ENCODE measurements at places on chromosomes 13 and 19.

- DNase-seq: no peak
Measured at GRCh38 chr13:95323930-95324662, 22.8 kb upstream of the ABCC4 start.

DNA sequence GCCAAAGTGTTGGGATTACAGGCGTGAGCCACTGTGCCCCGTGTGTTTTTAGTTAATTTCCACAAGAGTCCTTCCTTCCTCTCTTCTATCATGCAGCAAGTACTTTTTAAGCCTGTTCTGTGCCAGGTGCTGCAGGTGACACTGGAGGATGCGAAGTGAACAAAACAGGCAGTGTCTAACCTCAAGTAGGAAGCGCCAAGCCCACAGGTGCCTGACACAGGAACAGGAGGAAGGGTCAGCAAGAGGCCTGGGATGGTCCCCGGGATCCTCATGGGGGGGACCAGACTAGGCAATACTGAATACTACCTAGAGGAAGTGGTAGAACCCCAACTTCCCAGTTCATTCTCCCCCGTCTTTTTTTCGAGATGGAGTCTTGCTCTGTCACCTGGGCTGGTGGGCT lies 1.8 kb upstream of the CALR start:
- no peak for DNase-seq

DNA sequence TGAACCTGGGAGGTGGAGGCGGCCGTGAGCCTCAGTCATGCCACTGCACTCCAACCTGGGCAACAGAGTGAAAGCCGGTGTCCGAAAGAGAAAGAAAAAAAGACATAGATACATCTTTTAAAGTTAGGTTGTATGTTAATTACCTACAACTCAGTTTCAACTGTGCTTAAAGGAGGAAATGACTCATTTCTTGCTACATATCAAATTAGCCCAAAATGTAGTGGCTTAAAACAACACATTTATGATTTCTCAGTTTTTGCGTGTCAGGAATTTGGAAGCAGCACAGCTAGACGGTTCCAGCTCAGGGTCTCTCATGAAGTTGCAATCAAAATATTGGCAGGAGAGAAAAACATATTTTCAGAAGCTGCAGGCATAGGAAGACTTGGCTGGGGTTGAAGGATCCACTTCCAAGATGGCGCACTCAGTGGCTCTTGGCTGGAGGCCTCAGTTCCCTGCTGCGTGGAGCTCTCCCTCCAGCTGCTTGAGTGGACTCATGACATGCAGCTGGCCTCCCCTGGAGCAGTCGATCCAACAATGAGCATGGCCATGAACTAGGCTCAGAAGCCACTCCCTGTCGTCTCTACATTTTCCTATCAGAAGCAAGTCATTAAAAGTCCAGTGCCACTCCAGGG lies 7.1 kb downstream of the LDLR start:
- peak; percentile 61 for DNase-seq

DNA sequence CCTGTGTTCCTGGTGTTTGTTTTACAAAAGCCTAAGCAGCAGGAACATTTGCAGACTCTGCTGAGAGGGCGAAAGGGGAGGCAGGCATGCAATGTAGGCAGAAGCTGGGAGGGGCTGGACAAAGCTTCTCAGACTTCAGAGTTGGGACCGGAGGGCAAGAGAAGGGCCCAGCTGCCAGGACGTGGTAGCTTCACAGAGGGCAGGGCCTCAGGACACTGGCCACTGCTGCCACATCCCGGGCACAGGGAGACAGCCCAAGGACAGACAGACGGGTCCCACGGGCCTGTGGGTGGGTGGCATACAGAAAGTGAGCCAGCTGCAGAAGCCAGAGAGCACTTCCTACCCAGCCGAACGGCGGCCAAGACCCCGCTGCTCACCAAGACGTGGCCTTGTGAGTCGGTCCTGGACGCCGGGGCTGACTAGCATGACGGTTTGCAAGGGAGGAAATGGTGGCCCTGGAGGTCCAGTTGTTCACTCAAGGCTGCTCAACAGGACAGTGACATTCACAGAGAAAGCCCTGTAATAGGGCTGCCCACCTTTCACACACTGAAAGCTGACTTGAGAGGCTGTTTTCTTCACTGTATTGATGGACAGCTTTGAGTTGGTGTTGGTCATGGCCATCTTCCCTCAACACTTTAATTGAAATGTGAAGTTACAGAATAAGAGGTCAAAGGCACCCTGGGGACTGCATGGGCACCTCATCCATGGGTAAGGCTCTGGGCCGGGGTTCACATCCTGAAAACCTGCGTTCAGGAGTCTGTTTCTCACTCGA lies 23.7 kb upstream of the TFDP1 start:
- DNase-seq: no peak

GRCh38 chr19:48333467-48334384 lies 8.4 kb downstream of the EMP3 start:
- DNase-seq: peak; percentile 75

DNA sequence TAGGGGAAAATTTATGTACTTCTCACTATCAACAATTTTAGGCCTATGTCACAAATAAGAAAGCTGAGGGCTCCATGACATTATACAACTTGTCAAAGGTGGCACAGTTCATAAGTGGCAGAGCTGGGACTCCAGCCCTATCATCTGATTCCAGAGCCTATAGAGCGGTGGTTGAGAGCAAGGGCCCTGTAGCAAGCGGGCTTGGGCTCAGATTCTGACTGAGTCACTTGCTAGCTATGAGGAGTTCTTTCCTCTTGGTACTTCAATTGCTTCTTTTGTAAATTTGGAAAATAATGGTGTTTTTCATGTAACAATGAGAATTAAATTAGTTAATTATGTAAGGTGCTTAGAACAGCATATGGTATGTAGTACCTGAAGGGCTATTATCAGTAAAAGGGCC lies 28.7 kb upstream of the FAM216B start:
- no peak for DNase-seq

GRCh38 chr13:63972328-63972727 lies 2556.7 kb upstream of the PCDH20 start:
- no peak for DNase-seq

DNA sequence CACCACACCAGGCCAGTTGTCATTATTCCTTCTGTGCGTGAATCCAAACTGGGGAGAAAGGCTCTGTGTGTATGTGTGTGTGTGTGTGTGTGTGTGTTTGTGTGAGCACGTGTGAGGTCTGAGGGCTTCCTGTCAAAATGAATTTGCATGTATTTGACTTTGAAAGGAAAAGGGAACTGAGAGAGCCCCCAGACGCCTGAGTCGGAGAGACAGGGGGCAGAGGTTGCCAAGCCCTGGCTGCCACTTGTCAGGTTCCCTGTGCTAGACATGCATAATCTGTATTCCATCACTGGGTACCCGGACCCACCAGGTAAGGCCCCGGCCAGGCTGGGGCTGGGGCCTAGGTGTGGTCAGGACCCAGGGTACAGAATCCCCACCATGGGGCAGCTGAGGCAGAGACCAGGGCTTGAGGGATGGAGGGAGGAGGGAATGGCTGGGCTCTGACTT lies at the start of gene CLEC17A:
Gene CLEC17A, plus strand, starts transcription at position 191 of the 447 bp plus-strand sequence. Its CDS starts 77 bp downstream, at position 268.
- no peak for DNase-seq

DNA sequence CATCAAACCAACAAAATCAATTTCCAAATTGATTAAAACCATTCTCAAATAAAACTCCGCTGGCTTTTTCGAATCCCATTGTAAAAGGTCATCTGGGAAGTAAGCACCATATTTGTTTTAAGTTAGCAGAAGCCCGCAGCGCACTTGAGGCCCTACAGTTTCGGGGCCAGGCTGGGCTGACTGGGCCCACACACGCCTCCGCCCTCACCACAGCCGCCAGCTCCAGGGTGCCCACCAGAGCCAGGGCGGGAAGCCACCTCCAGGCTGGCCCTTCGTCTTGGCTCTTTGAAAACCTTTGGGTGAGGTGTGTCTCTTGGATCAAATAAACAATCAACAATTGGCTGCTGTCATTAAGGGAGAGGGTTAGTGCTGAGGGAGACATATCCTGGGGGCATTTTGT lies 133.3 kb downstream of the SOX1 start:
- no peak for DNase-seq

GRCh38 chr13:51912511-51913225 lies 50.9 kb downstream of the CCDC70 start:
- DNase-seq: no peak
